ENCODE measurements at places on chromosomes 12 and 14. TPM values are rescaled to one million over a fixed set of nuclear protein-coding genes. Genes with fewer than 3 reads are reported as not detected.

Gene PAX9
- polyA plus RNA-seq: not detected

Gene HELB
- not detected for polyA plus RNA-seq

Gene TRHDE
- 3.8 TPM for polyA plus RNA-seq

Gene TNFAIP2
- 45.9 TPM for polyA plus RNA-seq

Gene PTPRR
- polyA plus RNA-seq: 977 TPM

Gene AQP6
- not detected for polyA plus RNA-seq

Gene IL31
- not detected for polyA plus RNA-seq

Gene OLR1
- polyA plus RNA-seq: 0.28 TPM

Gene A2M
- polyA plus RNA-seq: 11.0 TPM

Gene LGMN
- 15.1 TPM for polyA plus RNA-seq

Gene HOXC13
- polyA plus RNA-seq: not detected

Gene LUM
- not detected for polyA plus RNA-seq

Gene NRIP2
- polyA plus RNA-seq: 0.48 TPM
